ENCODE measurements at places on chromosomes 12 and 14.

- DNase-seq: no peak
Measured at GRCh38 chr14:95515596-95516552, 576 bp downstream of the SYNE3 start.

DNA sequence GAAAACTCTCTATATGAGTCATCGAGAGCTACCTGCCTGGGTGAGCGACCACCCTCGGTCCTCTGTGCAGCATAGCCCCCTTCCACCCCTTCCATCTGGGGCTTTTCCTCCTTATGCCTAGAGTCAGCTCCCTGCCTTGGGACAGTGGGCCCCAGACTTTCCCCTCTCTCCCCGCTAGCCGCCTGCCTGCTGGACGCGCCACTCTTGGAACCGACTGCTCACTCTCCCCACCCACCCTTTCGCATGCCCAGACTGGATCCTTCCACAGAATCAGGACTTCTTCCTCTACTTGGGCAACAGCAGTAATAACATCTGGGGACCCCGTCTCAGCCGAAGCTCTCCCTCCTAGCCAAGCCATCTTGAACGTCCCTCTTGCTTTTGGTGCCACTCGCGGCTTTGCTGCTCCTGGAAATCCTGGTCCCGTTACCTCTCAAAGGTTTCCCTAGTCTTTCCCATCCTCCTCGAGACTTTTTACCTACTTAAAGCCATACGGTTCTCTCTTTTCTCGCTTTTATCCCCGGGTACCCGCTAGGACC lies 671 bp downstream of the ESYT1 start:
- no peak for DNase-seq

DNA sequence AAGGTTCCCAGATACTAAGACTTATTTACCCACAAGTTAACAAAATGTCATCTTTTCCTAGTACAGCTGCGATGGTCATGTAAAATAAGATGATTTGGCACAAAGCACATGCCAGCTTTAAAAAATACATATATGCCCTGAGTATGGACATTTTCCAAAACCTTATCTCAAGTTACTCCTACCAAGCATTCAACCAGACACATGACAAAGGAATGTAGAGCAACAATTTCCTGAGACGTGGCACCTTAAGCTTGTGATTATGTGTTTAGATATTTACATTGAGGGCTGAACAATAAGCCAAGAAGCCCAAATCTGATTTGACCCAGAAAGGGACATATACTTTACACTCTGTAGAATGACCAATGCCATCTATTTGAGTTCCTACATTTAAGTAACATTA lies 24.5 kb upstream of the OVCH1 start:
- no peak for DNase-seq

GRCh38 chr12:109592195-109592904 lies 18.8 kb downstream of the MVK start:
- no peak for DNase-seq

- DNase-seq: no peak
Measured at GRCh38 chr12:50326590-50327284, 43.4 kb upstream of the LIMA1 start.

GRCh38 chr12:47851303-47851952 lies 31.7 kb upstream of the HDAC7 start:
- no peak for DNase-seq

- no peak for DNase-seq
Measured at GRCh38 chr14:63650256-63650952, 8.7 kb upstream of the WDR89 start.

DNA sequence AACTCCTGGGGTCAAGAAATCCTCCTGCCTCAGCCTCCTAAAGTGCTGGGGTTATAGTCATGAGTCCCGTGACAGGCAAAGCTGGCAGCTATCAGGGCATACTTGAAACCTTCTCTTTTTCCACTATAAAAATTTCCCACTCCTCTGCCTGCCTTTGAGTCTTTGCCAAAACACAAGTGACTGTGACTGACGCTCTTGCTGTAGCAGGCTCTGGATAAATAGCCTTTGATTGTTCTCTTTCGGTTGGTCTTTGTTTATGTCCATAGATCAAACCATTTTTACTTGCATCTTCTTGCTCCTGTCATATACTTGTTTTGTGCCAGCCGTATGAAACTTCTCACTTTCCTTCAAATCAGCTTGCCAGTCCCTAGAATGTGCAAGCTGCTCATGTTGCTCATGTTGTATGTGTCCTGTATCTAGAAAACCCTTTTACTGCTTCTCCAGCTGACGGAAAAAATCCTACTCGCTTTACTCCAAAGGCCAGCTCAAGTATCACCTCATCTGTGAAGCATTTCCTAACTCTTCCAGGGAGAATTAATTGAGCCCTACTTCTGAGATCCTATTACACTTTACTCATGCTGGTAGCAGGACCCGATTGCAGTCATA lies 73.1 kb downstream of the RESF1 start:
- DNase-seq: no peak

GRCh38 chr14:96122496-96122895 lies 82.1 kb upstream of the BDKRB2 start:
- DNase-seq: no peak

- no peak for DNase-seq
Measured at GRCh38 chr12:11855983-11856374, 206.5 kb downstream of the ETV6 start.

GRCh38 chr12:51217968-51218606 lies at the start of gene POU6F1:
TSS of gene POU6F1 (minus strand) at chr12:51218062. CDS start at chr12:51206836, 11,226 bp downstream.
- peak; percentile 58 for DNase-seq

DNA sequence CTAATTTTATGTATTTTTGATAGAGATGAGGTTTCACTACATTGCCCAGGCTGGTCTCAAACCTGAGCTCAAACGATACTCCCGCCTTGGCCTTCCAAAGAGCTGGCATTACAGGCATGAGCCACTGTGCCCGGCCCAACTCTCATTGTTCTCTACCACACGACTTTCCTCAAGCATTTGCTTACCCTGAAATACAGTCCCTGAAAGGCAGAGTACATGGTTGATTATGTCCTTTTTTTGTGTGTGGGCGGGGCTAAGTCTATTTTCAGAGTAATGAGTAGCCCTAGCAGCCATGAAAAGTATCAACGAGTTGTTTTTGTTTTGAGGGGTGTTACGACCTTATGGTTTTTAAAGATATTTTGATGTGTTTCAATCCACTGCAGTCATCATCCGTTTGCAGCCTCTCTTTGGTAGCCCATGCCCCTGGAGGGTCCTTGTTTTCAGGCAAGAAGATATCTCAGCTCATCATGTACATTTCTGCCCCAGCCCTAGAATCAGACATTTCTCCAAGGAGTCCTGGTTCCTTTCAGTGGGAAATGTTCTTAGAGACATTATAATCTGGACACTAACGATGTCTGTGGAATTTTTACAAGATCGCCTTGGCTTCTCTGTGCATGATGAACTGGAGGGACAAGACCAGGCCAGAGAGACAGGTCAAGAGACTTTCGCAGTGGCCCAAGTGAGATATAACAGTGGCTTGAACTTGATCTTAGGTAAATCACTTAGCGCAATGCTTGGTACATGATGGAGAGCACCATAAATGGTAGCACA lies 8.7 kb downstream of the ACACB start:
- no peak for DNase-seq

DNA sequence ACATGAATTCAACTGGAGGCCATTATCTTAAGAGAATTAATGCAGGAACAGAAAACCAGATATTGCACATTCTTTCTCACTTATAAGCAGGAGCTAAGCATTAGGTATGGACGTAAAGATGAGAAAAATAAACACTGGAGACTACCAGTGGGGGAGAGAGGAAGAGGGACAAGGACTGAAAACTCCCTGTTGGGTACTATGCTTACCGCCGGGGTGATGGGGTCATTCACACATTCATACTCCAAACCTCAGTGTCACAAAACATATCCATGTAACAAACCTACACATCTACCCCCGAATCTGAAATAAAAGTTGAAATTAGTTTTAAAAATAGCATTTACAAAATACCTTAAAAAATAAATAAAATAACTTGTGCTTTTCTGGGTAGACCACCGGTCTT lies 80.8 kb upstream of the RAP1B start:
- no peak for DNase-seq

DNA sequence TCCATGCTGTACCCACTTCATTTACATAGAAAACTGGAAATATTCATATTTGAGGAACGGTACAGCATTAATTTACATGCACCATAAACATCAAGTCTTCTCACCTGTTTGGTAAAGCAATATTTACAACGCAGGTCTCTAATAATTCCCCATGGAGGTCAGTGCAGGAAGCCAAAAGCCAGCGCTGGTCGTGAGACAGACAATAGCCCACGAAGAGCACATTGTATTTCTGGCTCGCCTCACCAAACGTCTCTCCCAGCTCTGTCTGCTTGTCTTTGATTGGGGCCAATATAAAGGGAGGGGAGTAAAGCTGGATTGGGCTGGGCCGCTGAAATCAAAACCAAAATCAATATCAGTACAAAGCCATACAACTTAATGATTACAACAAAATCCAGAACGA lies 302.1 kb downstream of the MED13L start:
- no peak for DNase-seq

- DNase-seq: peak; percentile 15
Measured at GRCh38 chr12:92079054-92079385, 66.6 kb downstream of the BTG1 start.

GRCh38 chr12:131827961-131828534 lies at the start of gene MMP17:
TSS of gene MMP17 (plus strand) at chr12:131828393. CDS start at chr12:131828495, 102 bp downstream.
- DNase-seq: peak; percentile 29

- no peak for DNase-seq
Measured at GRCh38 chr12:32478858-32479725, 79.7 kb downstream of the FGD4 start.

GRCh38 chr14:79011091-79011919 lies 841.1 kb downstream of the NRXN3 start:
- DNase-seq: no peak

DNA sequence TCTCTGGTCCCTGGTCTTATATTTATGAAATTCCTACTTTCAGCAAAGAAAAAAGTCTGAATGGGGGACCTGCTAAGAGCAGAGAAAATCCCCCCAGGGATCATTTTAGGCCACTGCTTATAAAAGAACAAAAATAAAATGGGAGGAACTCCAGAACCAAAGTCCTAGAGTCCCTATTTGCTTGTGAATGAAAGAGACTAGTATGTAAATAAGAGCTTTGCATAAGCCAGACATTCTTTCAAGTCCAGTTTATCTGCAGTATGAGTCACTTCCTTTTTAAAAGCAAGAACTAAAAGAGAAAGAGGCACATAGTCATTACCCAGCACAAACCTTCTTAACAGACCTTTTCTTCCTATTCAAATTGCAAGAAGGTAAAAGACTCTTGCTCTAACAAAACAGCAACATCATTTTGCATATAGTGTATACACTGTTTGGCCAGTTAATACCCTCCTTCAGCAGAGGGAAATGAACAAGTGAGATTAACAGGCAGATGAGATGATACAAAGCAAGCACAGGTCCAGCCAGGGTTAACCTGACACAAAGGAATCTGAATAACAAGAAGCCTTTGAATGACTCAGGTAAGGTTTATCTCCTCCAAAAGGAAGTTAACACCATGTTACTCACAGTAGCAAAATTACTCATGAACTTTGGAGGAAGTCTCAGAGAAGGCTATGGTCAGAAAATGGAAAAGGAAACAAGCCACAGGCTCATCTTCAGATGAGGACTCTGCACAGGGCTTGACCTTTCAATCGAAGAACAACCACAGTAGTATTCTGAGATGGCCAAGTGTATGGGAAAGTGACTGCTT lies 87.3 kb downstream of the PHLDA1 start:
- DNase-seq: peak; percentile 45

- DNase-seq: no peak
Measured at GRCh38 chr14:66476964-66477363, 9.2 kb upstream of the CCDC196 start.

- no peak for DNase-seq
Measured at GRCh38 chr12:95312656-95313055, 95.0 kb downstream of the VEZT start.

GRCh38 chr14:74596741-74597450 lies 15.1 kb downstream of the LTBP2 start:
- DNase-seq: no peak

- DNase-seq: no peak
Measured at GRCh38 chr12:30764251-30764650, 9.5 kb upstream of the CAPRIN2 start.

DNA sequence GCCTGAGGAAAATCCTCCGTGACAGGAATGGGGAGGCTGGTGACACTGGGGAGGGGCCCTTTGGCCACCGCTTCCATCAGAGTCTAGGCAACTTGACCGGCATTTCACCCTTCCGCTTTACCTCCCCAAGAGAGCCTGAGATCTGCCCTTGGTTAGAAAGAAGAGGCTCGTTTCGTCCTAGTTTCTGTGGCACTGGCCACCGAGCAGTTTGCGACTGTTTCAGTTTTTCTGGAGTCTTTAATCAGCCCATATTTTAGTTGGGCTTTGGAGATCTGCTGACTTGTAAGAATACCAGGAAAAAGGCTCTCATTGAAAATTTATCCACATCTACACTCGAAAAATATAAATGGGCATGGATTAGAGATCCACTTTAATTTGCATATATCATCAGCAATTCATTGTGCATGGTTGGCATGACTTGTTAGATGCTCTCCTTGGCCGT lies 414 bp upstream of the ANKS1B start:
- no peak for DNase-seq

Data from fibroblast of skin of left biceps (primary cell).